ENCODE measurements at places on chromosomes 11 and 22.

- no peak for DNase-seq
Measured at GRCh38 chr22:46971764-46972125, 209.3 kb downstream of the TBC1D22A start.

GRCh38 chr11:10379426-10379825, 74.6 kb downstream of the ADM start:
- no peak for DNase-seq

DNA sequence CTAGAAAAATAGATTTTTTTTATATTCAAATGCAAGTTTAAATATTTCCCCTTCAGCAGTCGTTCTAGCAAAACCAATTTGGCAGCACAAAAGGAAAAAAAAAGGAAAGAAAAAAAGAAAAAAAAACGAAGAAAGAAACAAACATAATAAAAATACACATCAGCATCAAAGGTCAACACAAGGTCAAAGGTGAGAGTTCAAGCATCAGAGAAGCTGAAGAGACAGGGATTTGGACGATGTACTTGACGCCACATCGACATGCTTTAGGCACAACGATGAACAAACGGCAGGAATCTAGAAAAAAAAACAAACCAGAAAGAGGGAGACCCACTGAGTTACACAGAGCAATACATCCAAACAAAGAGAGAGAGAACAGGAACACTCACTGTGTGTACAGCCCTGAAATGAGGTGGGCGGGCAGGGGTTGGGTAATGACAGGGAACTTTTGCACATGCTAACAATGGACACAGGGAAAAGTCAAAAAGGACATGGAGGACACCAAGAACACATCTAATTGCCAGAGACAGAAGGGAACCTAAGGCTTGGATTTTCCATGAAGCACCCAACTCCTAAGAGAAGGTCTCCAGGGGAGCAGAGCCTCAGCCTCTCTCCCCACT, 19.8 kb upstream of the RAPSN start:
- no peak for DNase-seq

- DNase-seq: no peak
Measured at GRCh38 chr11:41281131-41281742, 178.2 kb downstream of the LRRC4C start.

- no peak for DNase-seq
Measured at GRCh38 chr11:47987781-47988180, 7.4 kb downstream of the PTPRJ start.

- DNase-seq: no peak
Measured at GRCh38 chr11:1648653-1649420, 19.3 kb downstream of the KRTAP5-5 start.

GRCh38 chr11:103326070-103326794, 217.0 kb downstream of the DYNC2H1 start:
- peak; percentile 33 for DNase-seq

DNA sequence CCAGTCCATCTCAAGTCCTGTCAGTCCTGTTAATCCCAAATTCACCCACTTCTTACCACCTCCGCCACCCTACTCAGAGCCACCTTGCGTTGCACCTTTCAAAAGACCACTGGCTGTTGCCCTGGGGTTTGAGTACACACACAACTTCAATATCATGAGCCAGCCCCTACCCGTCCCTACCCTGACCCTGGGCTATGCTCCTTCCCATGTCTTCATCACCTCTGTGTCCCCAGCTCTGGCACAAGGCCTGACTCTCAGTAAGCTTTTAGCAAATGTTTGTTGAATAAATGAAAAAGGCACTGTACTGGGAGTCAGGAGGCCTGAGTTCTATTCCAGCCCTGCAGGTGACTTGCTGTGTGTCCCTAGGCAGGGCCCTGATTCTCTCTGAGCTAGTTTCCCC, 26.5 kb downstream of the OTOG start:
- DNase-seq: no peak

DNA sequence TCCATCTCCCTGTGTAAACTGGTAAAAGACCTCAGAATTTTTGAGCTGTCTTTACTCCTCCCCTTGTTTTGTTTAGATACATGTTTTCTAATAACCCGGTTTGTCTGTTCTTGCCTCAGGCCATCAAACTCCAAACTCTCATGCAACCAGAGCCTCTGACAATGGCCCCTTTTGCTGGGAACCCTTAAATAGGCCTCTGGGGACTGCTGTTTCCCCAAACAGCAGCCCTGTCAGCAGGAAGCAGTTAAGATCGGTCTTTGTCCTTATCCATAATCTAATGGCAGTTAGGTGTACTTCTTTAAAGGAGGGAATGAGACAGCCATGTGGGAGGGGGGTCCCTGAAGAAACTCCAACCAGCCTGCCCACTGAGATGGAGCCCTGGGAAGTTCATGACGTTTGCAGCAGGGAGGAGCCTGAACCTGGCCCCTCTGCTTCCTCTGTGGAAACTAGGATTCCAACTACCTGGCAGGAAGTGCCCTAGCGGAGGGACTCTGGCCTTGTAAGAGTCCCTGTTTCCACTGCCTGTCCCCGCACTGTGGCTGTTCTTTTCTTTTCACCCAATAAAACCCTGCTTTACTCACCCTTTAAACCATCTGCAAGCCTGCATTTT, 1354.4 kb downstream of the LRRC4C start:
- no peak for DNase-seq

GRCh38 chr11:74535371-74536160, 42.0 kb upstream of the LIPT2 start:
- no peak for DNase-seq

DNA sequence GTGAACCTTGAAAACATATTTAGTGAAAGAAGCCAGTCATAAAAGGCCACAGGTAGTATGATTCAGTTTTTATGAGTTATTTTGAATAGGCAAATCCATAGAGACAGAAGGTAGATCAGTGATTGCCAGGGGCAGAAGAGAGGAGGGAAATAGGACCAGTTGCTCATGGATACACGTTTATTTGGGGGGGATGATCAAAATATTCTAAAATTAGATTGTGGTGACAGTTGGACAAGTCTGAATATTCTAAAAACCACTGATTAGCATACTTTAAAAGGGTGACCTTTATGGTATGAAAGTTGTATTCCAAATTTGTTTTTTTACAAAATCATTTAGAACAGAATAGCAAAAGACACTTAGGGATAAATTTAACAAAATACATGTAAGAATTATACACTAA, 28.6 kb downstream of the QSER1 start:
- DNase-seq: no peak

DNA sequence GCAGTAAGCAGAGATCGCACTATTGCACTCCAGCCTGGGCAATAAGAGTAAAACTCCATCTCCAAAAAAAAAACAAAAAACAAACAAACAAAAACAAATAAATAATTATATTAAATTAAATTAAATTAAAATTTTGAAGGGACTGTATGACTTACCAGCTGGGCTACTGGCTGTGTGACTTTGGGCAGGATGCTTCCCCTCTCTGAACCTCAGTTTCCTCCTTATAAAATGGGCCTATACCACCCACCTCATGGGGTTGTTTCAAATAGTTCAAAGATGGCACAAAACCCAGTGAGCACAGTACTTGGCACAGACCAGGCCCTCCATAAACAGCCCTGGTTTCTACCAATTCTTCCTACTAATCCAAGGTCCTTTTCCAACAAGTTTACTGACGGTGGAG, 34.9 kb downstream of the ASCC2 start:
- DNase-seq: no peak

DNA sequence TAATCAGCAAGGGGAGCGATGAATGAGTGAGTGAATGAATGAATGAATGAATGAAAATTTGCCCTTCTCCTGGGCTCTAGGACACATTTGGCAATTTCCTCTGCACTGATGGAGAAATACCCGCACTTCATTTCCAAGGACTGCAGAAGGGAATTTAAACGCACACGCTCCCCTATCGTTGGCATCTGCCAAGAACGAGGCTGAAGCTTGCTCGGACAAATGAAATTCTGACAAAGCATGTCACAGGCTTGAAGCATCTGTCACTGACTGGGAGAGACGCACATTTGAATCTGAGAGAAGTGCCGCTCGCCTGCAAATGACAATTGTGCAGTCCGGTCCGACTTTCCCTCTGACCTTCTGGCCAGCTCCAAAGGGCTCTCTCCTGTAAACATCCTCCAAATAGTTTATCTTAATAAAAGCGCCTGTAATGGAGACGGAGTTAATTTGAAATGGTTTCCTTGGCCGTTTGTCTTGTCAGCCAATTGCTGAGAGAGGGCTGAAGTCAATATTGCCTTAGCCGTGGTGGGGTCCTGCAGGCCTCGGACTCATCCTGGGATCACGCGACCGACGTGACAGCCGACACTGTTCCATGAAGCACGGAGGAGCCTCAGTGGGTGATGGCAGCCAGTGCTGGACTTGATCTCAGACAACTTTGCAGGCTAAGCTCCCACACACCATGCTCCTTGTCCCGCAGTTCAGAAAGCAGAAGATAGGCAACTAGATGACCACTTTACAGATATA, 260.7 kb downstream of the MN1 start:
- DNase-seq: no peak

DNA sequence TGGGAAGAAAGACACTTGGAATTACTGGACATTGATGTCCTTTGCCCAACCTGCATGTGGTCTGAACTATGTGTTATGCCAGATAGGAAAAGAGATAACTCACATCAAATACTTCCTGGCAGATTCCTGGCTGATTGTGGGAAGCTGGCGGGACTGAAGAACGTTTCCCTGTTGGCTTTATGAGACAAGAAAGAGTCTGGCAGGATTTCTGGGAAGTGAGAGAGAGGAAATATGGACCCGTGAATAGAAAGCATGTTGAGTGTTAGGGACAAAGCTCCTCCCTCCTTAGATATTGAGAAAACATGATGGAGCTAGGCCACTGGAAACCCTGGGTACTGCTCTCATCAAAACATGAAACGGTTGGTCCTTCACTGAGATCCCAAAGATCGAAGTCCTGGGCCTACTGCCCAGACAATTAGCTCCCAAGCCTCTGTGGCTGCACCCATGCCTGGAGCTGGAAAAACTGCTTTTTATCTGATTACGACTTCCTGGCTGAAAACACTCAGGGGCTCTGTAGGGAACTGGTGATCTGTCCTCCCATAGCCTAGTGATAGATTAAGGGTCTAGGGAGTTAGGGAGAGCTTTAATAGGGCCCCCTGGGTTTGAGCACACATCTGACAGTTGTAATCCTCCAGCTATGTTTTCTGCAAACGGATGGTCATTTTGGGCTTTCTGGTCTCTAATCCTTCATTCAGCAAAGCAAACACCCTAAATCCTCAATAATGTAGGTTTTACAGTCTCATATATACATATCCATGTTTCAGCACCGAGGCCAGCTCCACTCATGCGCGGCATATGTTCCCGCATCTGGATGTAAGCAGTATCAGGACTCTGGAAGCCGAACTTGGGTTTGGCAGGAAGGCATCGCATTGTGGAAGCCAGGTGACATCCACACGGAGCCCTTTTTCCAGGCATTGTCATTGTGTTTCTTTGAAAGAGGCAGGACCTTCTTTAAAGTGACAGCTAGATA, 6.1 kb upstream of the B3GAT1 start:
- DNase-seq: no peak

DNA sequence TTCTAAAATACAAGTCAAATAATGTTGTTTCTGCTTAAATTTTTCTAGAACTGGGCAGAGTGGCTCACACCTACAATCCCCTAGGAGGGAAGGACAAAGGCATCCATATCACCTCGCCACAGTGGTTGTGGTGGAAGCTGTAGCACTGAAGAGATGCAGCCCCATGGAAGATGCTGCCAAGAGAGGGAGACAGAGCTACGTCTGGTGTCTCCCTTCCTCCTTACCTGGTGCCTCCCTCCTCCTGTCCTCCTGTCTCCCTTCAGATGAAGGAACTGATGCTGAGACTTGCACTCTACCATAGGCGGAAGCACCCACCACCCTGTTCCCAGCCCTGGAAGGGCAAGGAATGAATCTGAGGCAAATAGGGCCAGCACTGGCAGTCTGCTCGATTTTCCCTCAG, 22.3 kb downstream of the MMP27 start:
- DNase-seq: no peak

DNA sequence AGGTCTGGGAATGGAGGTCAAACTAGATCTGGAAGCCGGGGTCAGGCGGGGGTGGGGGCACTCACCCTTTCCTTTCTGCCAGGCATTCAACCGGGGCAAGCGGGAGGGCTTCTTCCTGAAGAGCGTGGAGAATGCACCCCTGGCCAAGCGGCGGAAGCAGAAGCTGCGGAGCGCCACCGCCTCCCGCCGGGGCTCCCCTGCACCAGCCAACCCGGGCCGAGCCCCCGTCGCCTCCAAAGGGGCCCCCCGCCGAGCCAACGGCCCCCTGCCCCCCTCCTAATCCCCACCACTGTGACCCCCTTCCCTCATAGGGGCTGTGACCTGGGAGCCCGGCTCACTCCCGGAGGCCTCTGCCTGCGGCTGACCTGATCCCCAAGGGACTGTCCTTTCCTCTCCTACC, 12.2 kb downstream of the RPS6KA4 start:
- no peak for DNase-seq

DNA sequence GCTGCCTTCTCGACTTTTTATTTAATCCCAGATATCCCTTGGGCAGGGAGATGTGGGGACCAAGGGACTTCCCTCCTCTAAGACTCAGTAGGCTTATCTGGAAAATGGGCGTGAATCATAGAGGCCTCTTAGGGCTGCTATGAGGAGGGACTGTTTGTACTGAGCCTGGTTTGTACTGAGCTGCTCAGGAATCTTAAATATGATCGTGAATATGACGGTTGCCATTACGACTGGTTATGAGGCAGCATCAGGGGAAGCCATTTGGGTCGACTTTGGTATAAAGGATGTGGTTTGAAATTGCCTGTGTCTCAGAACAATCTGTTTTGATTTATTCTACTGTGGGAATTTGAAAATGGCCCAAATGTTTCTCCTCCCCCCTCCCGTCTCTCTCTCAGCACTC, 20.6 kb downstream of the TSPAN18 start:
- DNase-seq: peak; percentile 34

DNA sequence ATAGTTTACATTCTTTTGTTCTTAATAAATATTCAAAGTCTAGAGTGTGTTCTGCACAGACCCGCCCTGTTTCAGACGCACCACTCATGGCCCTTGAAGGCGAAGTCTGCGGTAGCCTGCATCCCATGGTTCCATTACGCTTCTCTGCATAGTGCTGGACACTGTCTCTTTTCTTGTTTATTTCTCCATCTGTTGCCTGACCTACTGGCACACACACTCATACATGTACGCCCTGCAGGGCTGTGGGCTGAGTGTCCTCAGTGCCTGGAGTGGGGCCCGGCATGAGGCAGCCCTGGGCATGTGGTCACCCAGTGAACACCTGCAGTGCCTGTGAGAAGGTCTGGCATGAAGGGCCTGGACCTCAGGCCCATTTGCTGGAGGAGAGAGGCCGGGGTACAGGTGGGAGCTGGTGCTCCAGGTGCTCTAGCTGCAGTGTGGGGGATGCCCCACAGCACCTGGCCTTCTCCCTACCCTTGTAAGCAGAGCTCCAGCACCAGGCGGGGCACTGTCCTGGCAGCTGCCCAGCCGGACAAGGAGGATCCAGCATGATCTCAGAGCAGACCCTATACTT, 404.1 kb downstream of the TBC1D22A start:
- DNase-seq: no peak

Data from central memory CD4-positive, alpha-beta T cell (primary cell).